Stimulated activated CD4-positive, alpha-beta T cell treated with anti-CD3 and anti-CD28 coated beads, TNF-alpha, amount 100 ng/mL, for 24 hours (primary cell): ENCODE measurements at places on chromosomes 16 and 17.

DNA sequence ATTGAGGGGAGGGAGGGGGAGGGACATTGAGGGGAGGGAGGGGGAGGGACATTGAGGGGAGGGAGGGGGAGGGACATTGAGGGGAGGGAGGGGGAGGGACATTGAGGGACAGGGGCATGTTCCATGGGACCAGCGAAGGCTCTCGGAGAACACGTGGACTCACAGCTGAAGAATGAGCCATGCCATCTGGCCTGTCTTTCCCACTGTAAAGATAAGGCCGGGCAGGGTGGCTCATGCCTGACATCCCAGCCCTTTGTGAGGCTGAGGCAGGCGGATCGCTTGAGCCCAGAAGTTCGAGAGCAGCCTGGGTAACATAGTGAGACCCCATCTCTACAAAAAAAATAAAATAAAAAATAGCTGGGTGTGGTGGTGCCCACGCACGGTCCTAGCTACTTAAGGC is 32.5 kb downstream of the RPH3AL start:
- DNase-seq = no peak

DNA sequence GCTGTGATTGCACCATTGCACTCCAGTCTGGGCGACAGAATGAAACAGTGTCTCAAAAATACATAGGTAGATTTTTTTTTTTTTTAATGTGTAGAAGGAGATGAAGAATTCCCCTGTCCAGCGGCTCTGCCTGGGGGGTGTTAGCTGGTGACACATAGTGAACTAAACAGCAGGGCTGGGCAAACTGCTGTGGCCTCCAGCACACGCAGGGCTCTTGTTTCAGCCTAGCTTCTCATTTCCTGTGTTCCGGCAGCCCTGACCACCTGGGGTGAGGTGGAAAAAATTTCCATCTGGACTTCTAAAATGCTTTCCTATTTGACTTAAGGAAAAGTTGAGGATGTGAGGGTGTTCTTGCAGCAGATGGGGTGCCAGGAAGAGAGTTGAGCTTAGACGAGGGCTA is 33.3 kb upstream of the RGS9 start:
- no peak for DNase-seq

DNA sequence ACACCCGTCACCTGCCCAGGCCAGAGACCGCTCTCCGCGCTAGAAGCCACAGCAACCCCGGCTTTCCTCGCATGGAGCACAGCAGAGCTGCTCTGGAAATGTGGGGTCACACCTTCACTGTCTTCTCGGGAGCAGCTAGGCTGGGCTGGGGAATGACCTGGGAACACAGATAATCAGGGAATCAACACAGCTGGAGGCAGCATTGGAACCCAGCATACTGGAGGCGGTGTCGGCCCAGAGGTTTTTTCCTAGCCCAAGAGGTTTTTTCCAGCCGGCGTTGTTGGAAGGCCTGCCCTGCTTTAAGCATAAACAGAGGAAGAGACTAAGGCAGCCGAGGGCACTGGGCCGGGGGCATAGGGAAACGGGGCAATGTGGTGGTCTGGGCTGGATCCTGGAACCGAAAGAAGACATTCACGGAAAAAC is 791 bp upstream of the PLD6 start:
- DNase-seq = no peak

DNA sequence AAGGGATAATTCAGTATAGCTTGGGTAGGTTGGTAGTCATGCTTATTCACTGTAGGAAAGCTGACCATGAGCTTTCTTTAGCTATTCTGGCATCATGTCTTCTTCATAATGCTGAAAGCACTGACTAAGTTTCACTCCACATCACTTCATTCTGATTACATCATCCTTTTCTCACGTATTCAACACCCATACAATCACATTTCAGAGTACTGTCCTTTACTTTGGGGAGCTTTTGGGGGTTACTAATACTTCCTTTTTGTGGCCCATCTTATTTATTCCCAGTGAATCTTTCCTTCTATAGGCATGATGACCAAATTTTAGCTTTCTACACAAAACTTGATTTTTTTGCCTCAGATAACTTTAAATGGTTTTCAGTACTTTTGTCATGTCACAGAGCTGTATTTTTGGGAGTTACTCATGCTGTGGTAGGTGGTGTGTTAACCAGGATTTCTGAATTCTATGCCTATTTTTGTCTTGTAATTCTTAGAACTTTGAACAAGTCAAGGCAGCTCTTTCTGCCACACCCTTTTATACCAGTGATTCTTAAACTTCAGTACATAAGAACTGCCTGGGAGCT is 23.5 kb downstream of the TADA2A start:
- no peak for DNase-seq

GRCh38 chr17:42248351-42249179 is 27.6 kb downstream of the STAT5B start:
- peak; percentile 54 for DNase-seq

DNA sequence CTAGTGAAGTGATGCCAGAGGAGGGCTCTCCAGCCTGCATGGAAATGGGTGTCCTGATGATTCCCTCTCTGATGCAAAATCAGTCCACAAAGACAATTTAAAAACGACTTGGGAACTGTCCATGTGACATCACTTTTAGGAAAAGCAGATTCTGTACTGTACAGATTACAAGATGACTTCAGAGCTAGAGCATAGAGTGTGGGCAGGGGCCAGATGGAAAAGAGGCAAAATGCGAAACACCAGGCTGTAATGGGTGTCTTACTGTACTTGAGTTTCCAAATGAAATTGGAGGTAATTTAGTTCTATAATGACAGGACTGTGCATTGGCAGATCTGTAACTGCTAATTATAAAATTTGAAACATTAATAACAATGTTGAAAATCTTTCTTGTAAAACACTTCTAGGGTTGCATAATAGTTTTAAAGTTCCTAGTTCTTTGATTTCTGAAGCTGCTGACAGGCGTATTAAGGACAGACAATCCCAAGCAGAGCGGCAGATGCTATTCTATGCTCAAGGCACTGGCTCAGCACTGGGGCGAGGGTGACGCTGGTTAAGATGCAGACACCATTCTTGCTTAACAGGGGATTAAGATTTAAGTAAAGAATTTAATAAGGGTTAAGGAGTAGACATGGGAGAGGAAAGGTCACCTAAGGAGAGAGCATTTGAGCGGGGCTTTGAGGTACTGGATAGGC is 29.6 kb downstream of the OGFOD1 start:
- no peak for DNase-seq

DNA sequence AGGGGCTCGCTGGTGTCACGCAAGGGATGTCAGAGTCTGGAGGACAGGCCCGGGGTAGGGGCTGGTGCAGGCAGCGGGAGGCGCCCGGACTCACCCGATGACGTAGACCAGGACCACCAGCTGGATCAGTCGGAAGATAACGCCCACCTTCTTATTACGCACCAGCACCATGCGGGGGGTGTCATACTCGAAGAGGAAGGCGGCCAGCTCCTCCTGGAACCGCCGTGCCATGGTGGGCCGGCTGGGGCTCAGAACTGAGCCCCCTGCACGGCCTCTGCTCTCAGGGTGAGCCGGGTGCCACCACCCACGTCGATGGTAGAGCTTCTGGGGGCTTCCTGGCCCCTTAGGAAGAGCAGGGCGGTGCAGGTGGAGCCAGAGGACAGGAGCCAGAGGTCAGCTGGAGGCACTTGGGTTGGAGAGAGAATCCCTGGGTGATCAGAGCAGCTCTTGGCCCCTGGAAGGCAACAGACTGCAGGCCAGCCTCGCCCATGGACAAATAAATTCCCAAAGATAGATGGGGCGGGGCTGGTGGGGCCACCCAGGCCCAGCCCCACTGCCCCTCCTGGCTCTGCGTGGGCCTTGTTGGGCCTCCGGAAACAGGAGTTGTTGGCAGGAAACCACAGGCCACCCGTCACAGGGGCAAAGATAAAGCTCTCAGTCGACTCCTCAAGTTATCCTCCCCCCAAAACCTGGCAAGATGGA is at the start of gene P2RX1:
Gene P2RX1 (minus strand): TSS at position 471 of the 702 bp plus-strand sequence. CDS start 240 bp downstream, at position 231.
- no peak for DNase-seq

DNA sequence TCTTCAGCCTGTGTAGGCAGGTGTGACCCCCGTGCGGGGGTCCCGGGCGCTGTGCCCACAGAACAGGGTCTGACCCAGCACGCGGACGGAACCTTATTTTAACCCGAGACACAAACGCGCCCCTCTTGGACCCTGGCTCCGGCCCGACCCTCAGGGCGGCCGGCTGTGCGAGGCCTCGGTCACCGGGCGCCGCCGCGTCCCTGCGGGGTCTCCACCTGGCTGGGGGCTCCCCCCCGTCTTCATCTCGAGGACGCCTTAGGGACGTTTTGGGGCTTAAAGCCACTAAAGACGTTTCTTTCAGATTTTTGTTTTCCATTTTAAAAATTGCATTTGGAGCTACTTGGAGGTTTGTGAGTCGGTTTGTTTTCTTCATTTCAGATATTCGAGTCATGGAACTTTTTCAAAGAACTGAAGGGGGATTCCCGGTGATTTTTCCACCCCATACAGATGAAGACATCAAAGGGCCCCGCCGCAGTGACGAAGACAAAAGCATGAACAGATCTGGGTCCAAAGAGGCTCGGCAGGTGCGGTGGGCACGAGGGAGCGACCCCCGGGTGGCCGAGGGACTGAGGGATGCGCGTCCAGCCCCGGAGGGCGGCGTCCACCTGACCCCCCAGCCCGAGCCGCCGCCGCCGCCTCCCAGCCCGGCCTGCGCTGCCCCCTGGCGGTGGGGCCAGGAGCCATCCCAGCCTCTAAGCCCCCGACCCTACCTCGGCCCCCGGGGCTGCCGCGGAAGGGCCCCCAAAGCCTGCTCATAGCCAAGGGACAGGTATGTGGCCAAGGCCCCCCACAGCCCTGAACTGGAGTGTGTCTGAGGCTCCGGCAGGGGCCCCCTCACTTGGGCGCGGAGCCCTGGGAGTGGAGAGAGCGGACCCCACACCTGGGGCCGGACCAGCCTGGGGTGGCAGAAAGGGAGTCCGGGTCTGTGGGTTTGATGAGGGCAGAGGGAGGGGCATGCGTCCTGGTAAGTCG is 3.8 kb upstream of the CD7 start:
- DNase-seq = peak; percentile 81

DNA sequence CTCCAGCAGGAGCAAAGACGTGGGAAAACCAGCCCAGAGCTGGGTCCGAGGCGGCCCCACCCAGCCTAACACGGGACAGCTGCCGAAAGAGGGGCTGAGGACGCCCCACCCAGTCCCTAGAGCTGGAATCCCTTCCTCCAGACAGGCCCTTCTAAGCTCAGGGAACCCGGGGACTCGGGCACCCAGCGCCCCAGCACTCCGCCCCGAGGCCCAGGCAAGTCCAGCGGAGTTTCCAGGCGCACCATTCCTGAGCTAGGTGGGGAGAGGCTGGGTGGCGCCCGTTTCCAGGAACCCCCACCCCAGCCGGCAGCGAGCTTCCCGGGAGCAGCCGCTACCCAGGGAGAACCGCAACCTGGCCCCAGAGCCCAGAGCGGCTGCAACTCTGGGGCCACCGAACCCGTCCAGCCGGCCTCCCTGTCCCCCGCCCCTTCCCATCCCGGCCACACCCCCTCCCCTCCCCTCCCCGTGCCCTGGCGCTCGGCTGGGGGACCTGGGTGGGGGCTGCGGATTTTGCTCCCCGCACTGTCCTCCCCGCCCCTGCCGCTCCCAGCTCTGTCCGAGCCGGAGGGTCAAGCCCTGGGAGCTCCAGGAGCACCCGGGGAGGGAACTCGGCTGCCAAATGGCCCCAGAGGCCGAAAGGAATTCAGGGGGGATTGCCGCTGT is 536 bp downstream of the TMC6 start:
- DNase-seq = no peak

DNA sequence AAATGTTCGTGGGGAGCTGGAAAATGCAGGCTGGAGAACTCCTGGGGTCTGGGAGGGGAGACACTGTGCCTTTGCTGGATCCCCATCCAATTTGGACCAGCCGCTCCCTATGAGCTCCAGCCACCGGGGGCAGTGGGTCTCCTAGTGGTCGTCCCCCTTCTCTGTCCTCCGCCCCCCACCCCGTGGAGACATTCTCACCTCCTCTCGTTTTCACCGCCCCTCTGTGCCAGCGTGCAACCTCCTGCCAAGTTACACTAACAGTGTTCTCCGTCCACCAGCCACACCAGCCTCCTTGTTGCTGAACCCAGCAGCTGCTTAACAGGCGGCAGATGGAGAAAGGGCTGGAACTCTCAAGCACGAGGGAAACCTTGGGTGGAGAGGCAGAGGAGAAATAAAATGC is 67.4 kb upstream of the SOX9 start:
- no peak for DNase-seq

DNA sequence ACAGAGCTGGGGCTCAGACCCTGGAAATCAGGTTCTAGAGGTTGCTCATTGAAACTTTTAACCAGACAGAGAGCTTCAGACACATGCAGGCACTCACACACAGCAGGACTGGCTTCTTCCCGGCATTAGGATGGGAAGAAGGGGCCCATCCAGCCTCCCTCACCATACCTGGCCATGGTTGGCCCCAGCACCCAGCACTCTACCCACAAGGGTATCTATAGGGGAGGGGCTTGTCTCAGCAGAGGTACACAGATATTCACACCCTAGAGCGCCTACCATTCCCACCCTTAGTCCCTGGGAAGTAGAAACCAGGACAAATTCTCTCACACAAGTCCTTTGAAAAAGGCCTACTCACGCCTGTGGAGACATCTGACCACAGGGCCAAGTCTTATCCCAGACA is 20.5 kb upstream of the CCL2 start:
- no peak for DNase-seq

- no peak for DNase-seq
Measured at GRCh38 chr17:70084476-70084875, 9.5 kb downstream of the KCNJ16 start.

- DNase-seq = peak; percentile 47
Measured at GRCh38 chr17:44086364-44087311, 16.1 kb downstream of the G6PC3 start.

GRCh38 chr17:18987230-18987610 is 17.3 kb downstream of the FAM83G start:
- DNase-seq = no peak

DNA sequence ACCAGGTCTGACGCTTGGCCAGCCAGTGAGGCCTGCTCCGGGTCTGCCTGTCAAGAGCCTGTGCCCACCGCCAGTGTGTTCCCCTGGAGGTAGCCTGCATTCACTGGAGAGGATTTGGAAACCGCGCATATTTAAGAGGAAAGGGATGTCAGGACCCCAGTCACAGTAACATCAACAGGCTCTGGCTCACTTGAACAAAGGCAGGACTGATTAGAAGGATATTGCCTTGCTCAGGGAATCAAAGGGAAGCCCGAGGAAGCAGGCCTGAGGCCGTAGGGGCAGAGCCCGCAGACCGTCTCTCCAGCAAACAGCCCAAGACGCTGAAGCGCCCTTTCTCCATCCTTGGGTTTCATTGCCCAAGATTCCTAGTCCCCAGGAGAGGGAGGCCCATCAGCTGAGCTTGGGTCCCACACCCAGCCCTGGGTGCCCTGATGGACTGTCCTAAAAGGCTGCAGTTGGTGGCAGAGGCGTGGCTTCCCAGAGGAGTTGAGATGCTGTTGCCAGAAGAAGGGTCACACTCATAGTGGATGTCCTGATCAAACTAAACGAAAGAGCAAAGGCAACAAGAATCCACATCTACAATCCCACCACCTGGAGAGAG is 23.2 kb downstream of the NT5M start:
- DNase-seq = no peak
